ENCODE measurements at places on chromosomes 3 and 15.

DNA sequence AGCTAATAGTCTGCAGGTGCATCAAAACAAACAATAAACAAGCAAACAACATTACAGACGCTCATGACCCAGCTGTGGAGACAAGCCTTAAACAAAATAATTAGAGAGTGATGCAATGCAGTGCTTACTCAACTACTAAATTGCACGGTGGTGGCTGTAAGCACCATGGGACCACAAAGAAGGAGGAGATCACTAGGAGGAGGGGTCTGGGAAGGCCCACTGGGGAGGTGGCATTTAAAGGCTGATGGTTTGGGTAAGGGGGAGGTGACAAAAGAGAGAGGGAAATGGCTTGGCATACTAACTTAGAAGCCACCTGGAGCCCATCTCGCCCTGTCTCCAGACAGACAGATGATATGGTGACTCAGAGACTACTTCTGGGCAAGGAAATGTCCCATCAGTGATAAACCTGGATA is 516.7 kb downstream of the FOXP1 start:
- DNase-seq = no peak

- no peak for DNase-seq
Measured at GRCh38 chr3:87733671-87734367, 325.0 kb downstream of the CGGBP1 start.

GRCh38 chr3:152811974-152812760 is 22.8 kb upstream of the P2RY1 start:
- DNase-seq = no peak

DNA sequence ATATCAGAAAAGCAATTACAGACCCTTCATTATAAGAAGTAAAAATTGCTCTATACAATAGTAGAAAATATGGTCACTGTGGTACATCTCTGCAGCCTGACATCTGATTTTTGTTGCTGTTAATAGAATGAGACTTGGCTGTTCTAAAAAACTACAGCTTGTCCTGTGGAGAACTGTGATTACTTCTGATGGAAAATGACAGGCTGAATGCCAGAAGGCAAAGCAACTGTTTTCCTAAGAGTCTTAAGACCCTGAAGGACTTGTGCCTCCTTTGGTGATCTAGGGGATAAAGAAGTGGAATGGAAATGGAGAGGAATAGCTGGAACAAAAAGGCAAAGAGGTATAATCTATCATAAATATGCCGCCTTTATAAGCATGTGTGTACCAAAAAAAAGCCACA is 314.8 kb downstream of the BCHE start:
- no peak for DNase-seq

DNA sequence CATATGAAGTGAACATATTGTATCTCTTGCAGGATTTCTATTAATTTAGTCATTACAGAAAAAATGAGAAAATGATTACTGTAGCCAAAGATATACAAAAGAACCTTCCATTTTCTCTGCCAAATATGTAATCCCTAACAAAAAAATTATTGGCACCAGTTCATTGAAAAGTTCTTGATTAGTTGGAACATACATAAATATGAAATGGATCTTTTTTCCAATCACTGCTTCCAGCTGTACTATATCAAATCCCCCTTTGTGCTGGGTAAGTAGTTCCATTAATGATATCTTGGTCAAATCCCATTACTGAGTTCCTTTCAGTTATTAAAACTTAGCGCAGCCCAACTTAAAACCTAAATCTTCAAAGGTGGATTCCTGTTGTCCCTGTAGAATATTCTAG is 263.8 kb downstream of the SLC9A9 start:
- DNase-seq = no peak

GRCh38 chr3:138049157-138049919 is 39.4 kb downstream of the CLDN18 start:
- DNase-seq = no peak

GRCh38 chr3:52185837-52186236 is 12.1 kb upstream of the ALAS1 start:
- no peak for DNase-seq

- DNase-seq = no peak
Measured at GRCh38 chr15:69114331-69114928, 46.0 kb upstream of the GLCE start.

DNA sequence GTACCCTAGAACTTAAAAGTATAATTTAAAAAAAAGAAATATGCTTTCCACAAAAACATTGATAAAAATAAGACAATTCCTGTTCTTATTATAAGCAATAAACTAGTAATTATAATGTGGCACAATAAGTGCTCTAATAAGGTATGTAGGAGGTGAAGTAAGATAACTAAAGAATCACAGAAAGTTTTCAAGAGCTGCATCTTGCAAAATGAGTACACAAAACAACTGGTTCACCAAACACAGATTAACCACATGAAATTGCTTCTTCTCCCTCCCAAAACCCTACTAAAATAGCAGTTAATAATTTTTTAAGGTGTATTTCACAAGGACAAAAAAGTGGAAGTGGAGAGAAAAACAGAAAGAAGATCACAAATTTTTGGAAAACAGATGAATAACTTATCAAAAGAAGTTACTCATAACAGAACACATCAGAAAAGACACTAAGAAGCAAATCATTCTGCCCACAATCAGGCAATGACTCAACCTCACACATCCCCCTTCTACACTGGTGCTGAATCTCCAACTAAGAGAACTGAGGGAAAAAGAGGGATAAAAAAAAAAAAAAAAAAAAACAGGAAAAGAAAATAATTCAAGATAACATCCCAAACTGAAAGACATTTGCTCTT is 64.2 kb downstream of the TBC1D5 start:
- no peak for DNase-seq

- DNase-seq = no peak
Measured at GRCh38 chr3:23592961-23593931, 212.5 kb upstream of the UBE2E1 start.

DNA sequence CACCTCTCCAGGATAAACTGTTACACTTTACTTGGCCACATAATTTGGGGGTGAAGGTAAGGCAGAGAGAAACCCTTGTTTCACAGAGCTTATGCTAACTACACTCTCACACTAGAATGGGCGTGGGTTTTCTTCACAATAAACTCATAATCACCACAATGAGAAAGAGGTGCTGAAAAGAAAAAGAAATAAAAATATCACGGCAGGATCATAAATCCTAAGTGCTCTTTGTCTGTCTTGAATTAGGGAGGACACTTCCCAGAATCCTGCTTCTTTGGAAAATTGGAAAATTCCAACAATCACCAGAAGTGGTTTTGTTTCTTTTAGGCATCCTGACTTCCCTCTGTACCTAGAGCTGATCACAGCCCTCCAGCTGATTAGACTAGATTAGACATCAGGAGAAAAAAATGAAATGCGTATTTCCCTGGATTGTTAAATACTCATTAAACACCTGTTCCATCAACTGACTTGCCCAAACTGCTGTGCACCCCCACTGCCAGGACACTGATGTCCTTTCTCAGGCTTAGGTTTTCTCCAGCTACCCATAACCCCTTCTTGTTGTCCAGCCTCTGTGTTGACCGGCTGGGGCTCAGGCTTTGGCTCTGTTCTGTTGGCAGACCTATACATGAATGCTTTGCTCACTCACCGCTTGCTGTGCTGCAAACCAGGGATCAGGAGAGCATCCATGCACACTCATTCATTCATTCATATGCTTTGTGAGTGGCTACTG is 41.6 kb upstream of the ACKR4 start:
- no peak for DNase-seq

DNA sequence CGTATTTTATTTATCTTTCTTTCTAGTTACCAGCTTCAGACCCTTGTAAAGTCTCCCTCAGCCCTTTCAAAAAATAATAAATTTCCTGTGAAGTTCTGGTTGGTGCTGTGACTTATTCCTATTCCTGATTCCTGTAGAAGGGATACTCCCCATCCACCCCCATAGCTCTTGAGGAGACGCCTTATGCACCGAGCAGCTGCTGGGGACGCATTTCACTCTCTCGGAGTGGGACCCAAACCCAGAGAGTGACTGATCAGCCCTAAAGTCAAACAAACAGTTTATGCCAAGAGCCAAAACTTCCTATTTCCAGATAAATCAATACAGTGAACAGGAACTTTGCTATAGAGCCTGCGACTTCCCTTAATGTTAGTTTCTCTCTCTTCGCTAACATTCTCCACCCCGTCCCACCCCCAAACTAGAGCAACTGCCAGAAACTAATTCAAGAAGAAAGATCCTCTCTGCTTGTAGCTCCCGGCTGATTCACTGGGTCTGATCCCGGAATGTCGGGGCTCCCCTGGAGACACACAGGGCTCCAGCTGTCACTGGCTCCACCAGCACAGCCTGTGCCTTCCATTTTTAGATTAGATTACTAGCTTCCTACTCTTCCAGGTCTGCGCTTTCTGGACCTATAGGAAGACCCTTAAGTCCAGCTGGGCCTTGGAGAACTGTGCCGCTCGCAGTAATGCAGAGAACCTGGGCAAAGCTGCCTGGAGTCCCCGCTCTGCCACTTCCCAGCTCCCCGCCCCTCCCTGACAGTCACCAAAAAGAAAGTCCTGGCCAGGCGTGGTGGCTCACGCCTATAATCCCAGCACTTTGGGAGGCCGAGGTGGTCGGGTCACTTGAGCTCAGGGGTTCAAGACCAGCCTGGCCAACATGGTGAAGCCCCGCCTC is 45.2 kb downstream of the KLHL25 start:
- DNase-seq = no peak

DNA sequence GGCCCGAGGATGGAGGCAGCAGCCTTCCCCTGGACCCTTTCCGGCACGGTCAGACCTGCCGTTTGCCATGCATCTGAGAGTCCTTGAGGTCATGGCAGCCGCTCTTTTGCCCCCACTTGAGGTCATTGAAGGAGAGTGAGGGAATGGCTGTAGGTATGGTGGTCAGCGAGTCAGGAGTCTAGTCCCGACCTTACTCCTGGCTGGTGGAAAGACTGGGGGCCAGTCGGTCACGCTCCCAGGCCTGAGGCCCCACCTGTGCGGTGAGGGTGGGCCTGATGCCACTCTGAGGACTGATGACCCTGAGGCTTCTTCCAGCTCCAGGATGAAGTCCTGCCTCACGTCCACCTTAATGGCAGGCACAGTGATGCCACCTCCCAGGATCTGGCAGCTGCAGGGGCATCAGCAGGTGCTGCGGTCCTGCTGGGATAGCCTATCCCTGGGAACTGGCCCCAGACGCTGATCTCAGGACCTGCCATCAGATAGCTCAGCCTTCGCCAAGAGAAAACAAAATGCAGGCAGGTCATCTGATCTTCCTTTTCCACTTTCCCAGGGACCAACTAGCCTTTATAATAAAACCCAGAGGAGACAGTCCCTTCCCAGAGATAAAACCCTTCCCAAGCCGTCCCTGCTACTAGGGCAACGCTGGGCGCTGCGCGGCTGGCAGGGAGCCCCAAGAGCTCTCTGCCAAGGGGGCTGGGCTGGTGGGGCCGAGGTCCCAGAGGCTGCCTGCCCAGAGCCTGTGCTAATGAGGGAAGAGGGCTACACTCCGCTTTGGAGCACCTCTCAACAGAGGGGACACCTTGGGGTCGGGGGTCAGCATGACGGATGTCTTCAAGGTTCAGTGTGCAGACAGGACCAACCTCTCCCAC is 42.2 kb downstream of the TM2D3 start:
- DNase-seq = no peak

GRCh38 chr3:160245261-160245800 is 20.1 kb downstream of the C3orf80 start:
- DNase-seq = no peak

DNA sequence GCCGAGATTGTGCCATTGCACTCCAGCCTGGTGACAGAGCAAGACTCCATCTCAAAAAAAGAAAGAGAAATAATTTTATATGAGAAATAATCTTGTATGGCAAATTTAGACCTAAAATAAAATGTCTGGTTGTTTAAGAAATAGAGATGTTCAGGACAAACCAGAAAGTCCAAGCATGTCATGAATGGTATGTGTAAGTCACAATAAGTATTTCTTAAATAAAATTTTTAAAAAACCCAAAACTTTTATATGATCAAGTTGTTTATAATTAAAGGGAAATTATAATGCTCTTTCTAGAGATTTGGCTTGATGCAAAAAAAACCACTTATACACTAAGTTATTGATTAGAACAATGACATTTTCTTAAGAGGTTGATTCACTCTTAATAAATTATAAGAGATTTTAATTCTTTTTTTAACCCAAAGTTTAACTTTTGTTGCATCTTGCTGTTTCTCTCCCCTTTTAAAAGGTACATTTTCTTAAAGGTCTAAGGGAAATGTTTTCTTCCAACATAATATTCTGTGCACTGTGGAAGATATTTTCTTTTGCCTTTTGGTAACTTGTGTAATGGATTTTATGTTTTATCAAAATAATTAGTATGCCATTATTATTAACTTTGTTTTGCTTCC is 105.7 kb downstream of the RTP4 start:
- DNase-seq = no peak

DNA sequence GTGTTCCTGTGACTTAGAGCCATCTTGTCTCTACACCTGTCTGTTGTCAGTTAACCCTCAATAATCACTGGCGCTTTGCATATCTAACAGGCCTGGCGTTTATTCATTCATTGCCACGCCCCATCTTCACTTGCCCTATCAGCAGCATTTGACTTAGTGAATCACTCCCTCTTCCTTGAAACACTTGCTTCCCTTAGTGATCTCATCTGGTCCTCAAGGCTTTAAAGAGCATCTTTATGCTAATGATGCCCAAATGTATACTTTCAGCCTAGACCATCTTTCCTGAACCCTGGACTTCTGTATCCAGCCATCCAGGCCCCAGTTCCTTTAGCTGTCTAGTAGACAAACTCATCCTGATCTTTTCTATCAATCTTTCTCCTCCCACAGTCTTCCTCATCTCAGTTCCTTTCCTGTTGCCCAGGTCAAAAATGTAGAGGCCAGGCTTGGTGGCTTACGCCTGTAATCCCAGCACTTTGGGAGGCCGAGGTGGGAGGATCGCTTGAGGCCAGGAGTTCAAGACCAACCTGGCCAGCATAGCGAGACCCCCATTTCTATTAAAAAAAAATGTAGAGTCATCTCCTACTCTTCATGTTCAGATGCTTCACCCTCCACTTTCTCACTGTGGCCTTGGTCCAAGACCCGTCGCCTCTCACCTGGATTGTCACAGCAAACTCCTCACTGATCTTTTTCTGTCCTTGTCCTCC is 1.4 kb upstream of the IGDCC4 start:
- no peak for DNase-seq

- DNase-seq = no peak
Measured at GRCh38 chr15:90191794-90192509, 9.2 kb upstream of the SEMA4B start.

DNA sequence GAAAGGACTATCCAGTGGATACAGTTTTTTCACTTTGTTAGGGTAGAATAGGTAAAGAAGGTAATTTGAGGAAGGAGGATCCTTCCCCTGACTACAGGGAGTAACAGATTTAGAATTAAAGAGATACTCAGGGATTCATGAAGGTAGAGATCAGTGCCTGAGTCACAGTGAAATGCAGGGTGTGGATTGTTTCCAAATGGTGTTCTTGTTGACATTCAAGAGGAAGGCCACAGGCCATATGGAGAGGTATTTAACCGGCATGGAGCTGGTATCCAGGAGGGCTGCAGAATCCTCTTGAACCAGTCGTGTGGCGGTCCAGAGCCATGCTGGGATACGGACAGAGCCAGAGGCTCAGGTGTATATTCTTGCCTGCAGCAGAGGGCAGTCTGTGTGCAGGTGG is 28.2 kb downstream of the GYG1 start:
- DNase-seq = no peak

DNA sequence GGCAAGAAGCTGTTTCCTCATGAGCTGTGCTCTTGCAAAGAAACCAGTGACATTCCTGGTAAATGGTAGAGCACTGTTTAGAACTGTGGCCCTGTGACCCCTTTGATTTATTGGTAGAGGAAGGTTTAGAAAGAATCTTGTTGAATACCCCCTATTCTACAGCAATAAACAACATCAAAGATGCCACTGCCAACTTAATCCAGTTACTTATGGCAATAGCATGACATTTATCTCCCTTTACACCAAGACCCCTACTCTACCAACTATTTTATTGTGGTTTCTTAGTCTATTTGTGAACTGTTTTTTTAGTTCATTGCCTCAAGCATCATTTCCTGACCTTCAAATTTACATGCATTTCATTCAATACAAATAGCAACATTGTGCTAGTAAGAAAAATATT is 288.6 kb downstream of the EPHA3 start:
- DNase-seq = no peak

All from activated naive CD8-positive, alpha-beta T cell treated with anti-CD3 and anti-CD28 coated beads, Interleukin-2, amount 50 U/mL, for 16 hours (primary cell).